ENCODE measurements at places on chromosomes 6 and 20.
A peak's percentile ranks its signal among the peaks of the same experiment; 100 is the strongest.

DNA sequence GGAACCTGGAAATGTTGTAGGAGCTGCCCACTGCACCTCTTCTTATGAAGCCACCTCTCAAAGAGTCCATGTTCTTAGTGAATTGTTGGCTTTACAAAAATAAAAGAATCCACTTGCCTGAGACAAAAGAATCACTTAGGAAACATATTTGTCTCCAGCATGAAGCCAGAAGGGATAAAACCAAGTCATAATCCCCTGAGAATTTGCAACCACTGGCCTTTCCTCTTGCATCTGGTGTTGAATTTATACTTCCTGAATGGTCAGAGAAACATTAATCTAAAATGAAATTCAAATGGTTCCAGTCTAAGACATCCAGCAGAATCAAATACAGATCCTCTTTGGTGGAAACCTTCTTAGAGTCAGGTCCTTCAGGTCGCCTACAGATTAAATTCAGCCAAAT is 192.5 kb upstream of the ECI2 start:
- DNase-seq, result no peak

DNA sequence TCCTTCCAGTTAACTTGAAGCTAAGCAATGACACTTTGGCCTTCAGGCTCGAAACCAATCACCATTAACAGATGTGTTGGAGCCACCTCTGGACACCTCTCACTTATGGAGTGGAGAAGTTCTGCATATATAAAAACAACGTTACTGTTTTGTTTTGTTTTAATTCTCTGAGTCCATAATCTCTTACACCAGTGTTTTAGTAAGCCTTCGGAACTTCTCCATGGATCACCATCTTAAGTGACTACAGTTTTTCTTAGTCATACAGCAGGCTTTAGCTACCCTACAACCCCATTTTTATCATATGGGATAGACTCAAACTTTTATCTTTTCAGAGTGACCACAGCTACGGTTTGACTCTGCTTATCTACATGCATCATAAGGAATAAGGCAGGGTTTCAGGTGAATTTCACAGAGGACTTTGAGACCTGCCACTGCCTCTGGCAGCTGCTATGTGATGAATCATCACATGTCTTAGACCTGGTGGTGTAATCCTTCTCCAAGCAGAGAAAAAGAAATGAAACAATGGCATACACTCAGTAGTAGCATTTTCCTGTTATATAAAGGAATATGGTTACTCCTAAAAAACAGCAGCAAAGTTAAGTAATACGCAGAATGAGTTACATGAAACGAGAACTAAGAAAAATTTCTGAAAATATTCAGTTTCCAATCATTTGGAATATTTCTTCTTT is 5.5 kb upstream of the HDDC2 start:
- DNase-seq, result no peak

DNA sequence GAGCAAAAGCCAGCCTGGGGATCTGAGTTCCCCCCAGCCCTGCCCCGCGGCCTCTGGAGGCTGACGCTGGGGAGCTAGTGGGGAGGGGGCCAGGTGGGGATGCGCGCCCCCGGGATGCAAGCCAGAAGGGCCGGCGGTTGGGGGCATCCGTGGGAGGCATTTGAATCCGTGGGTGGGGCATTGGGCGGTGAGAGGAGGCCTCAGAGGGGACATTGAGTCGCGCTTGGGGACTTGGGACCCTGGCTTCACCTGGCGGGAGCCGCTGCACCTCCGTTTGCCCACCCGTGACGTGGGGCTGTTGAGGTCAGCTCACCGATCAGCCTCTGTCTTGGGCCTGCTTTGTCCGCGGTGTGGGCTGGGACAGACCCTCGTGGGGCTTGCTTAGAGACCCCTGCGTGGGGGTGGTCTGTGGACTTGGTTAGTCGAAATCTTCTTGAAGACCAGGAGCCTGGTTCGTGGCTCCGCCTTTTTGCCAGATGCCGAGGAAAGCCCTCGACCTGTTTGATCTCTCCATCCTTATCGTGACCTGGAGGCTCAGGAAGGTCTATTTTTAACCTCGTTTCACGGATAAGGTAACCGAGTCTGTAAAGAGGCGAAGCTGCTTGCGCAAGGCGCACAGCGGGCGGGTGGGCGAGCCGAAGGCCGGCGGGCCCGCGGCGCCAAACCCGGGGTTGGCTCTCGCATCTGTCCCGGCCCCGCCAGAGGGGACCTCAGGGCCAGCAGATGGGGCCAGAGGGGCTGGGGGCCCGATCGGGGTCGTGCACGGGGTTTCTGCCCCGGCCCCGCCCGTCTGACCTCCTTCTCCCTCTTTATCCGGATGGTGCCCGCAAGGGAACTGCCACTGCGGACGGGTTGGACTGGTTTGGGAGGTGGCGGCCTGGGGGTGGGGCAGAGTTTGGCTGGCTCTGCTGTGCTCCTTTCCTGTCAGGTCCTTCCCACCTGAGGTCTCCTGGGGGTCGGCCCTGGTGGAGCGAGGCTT is 8.3 kb downstream of the FAM110A start:
- no peak for DNase-seq

- no peak for DNase-seq
Measured at GRCh38 chr6:42848700-42849099, 30.7 kb upstream of the RPL7L1 start.

DNA sequence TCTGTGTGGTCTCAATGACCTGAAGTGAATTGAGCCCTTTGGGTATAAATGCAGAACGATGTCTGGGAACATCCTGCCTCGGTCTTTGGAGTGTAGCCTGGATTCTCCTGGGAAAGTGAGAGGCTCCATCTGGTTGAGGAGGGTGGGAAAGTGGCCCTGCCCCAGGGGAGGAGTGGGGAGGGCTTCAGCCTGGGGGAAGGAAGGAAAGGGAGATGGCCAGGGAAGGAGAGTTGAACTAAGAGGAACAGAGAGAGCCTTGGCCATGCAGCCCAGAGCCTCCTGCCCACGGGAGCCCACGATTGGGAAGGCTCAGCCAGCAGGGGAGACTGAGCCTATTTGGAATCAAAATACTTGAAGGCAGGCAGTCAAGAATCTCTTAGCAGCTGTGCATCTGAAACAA is 2.3 kb upstream of the EPB41L1 start:
- DNase-seq, result peak; percentile 29

- DNase-seq, result no peak
Measured at GRCh38 chr20:16013631-16014030, 559.6 kb downstream of the KIF16B start.

- no peak for DNase-seq
Measured at GRCh38 chr20:49676581-49677291, 36.9 kb downstream of the B4GALT5 start.

DNA sequence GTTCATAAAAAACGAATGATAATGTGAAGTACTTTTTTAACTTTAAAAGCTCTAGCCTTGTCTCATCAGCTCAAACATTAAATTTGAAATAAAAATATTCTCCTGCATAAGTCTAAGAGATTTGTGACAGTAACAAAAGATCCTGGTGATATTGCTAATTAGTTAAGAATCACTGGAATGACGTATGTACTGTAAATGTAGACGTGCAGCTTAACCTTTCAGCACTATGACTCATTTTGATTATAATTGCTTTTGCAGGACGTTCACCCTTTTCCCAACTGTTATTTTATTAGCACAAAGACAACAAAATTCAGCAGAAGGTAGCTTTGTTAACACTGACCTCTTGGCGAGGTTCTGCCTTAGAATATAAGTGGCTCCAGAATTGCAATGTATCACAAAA is 68.6 kb downstream of the TENT5A start:
- no peak for DNase-seq

DNA sequence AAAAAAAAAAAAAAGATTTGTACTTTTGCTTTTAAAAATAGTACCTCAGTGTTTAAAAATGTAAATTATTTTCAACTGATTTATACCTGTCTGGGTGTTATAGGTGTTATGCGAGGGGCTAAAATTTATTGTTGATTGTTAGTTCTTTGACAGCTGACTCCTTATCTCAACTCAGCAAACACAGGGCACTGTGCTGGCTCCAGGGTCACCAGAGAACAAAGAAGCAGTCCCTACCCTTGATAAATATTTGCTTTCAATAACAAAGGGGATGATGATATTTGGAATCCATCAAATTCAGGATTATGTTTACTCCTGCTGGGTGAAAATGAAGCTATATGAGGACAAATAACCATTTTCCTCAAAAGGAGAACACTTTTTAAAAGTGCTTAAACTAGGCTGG is 34.2 kb upstream of the KAT14 start:
- no peak for DNase-seq

All from NCI-H1694 (cell line).